Calu3 (cell line): ENCODE measurements at places on chromosomes 5 and 9.
A peak's percentile ranks its signal among the peaks of the same experiment; 100 is the strongest.

DNA sequence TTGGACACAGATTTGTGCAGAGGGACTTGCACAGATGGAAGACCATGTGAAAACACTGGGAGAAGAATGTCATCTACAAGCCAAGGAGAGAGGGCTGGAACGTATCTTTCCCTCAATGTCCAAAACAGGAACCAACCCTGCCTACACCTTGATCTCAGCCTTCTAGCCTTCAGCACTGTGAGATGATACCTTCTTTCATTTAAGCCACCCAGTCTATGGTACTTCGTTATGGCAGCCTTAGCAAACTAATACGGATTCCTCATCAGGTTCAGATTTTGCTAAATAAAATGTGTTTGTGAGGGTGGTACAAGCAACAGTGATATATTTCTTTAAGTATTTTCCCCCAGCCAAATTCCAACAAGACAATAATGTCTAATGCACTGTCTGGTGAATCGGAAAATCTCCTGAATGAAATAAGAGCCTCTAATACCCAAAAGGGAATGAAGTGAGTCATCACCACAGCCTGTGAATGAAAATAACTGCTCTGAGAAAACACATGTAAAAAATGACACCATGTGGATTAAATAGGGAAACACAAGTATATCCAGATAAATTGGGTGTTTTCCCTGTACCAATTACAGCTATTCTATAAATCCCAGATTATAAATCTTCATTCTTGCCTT is 182.8 kb upstream of the TARS1 start:
- no peak overlapping the region for H3K4me3 ChIP-seq
- no peaks in the 10 kb centered on the region for H3K27me3 ChIP-seq
- no peak overlapping the region for H3K27ac ChIP-seq
- DNase-seq = no peak

- H3K36me3 ChIP-seq = peaks cover 23% of the 10 kb centered on the region
- peak overlapping the region; percentile 97 for H3K4me3 ChIP-seq
- no peaks in the 10 kb centered on the region for H3K27me3 ChIP-seq
- no peak for DNase-seq
- peaks cover 55% of the 10 kb centered on the region for H3K4me1 ChIP-seq
- H3K27ac ChIP-seq = peak overlapping the region; percentile 87
Observed at GRCh38 chr5:59767211-59767605, 126.3 kb downstream of the PDE4D start.

DNA sequence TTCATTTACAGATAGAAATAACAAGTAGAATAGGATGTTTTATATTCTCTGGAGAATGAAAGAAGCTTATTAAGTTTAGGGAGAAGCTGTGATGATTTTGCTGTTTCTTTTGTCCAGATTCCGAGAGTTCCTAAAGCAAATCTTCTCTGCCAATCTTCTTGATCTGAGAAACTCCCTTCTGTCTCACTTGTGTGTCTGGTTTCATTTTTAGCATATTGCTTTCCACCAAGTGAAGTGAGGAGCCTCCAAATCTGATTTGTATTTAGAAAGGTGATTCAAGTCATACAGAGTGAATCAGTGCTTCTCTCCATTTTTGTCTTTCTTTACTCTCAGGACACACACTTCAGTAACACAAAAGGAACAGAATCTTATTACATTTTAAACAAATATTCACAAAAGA is 48.4 kb downstream of the STX17 start:
- H3K4me1 ChIP-seq = no peaks in the 10 kb centered on the region
- H3K4me3 ChIP-seq = no peak overlapping the region
- no peaks in the 10 kb centered on the region for H3K36me3 ChIP-seq
- no peak for DNase-seq

- no peaks in the 10 kb centered on the region for H3K4me1 ChIP-seq
- no peaks in the 10 kb centered on the region for H3K27me3 ChIP-seq
- H3K4me3 ChIP-seq = no peak overlapping the region
Observed at GRCh38 chr9:28155067-28155466, 581.8 kb upstream of the C9orf72 start.

GRCh38 chr5:73859696-73860095 is 233.7 kb downstream of the ARHGEF28 start:
- no peak for DNase-seq
- H3K4me1 ChIP-seq = peaks cover 8% of the 10 kb centered on the region
- no peak overlapping the region for H3K4me3 ChIP-seq

DNA sequence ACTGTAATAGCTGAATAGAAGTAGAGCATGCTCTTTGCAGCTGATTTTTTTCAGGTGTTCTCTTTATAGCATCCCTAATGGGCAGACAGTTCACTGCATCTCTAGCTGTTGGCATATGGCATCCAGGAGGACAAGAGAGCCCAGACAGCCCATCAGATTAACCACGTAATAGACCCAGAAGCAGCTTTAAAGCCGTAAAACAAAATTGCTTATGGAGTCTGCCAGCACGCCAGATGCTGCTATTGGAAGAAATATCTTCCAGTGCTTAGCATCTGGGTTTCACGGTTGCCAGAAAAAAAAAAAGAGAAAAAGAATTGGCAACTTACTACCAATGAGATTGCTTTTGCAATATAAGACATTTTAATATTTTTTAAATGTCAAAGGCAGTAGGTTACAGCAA is 869.4 kb upstream of the NUDT12 start:
- H3K4me1 ChIP-seq = no peaks in the 10 kb centered on the region
- no peak overlapping the region for H3K4me3 ChIP-seq
- no peak for DNase-seq

DNA sequence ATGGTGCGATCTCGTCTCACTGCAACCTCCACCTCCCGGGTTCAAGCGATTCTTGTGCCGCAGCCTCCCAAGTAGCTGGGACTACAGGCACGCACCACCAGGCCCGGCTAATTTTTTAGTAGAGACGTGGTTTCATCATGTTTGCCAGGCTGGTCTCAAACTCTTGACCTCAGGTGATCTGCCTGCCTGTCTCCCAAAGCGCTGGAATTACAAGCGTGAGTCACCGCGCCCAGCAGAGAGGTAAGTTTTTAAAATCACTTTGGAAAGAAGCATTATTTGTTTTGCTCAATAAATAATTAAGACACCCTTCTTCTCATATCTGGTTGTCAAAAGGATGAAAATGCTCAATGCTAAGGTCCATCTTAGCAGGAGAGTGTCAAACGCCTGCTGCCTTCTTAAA is 48.5 kb upstream of the STXBP1 start:
- H3K27ac ChIP-seq = no peak overlapping the region
- H3K4me3 ChIP-seq = peak overlapping the region; percentile 50
- H3K4me1 ChIP-seq = peaks cover 42% of the 10 kb centered on the region
- no peak for DNase-seq

DNA sequence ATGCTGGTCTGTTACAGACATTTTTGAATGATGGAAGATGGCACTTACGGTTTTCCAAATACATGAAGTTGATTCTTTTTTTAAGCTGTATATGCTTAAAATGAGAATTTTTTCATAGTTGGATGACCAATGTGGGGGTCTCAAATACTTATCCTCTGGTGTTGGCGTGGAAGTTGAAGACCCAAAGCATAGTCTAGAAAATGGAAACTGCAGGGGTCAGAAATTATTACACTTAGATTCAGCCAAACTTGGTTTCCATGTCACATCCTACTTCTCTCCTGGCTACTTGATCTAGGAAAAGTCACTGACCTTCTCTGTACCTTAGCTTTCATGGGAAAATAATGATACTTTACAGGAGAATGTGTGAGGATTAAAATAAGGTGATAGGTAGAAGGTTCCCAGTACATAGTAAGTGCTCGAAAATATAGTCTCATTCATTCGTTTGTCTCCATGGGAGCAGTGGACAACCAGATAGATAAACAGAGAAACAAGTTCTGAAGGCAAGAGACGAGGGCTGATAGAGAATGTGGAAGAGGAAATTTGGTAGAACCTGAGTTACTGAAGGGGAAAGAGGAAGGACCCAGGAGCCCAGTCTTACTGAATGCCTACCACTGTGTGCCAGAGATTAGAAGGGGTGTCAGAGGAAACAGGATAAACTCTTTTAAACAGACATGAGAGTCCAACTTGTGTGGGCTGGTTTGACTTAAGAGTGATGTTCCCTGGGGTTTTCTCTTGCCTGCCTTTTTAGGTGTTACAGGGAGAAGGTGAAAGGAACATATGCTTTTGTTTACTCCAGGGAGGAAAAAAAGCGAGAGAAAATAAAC is 560.3 kb upstream of the KLF4 start:
- no peak for DNase-seq
- H3K36me3 ChIP-seq = peaks cover 4% of the 10 kb centered on the region
- peak overlapping the region; percentile 21 for H3K27ac ChIP-seq
- no peaks in the 10 kb centered on the region for H3K27me3 ChIP-seq

DNA sequence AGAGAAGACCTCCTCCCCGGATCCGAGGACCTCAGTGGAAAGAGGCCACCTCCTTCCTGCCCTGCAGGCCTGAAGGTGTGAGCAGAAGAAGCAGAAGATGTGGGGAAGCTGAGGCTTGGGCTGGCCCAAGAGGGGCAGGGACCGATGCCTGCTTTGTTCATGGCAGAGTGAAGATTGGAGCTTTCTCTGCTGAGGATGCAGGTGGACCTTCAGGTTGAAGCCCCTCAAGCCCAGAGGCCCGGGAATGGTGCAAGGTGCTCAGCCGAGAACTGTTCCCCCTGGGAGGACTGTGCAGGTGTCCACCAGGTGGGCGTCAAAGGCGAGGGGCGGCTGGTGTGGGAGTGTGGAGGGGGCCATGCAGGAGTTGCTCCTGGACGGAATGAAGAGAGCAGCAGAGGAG is 277.9 kb upstream of the IRX2 start:
- no peak for DNase-seq
- no peaks in the 10 kb centered on the region for H3K4me1 ChIP-seq
- H3K27me3 ChIP-seq = no peaks in the 10 kb centered on the region
- no peak overlapping the region for H3K27ac ChIP-seq

DNA sequence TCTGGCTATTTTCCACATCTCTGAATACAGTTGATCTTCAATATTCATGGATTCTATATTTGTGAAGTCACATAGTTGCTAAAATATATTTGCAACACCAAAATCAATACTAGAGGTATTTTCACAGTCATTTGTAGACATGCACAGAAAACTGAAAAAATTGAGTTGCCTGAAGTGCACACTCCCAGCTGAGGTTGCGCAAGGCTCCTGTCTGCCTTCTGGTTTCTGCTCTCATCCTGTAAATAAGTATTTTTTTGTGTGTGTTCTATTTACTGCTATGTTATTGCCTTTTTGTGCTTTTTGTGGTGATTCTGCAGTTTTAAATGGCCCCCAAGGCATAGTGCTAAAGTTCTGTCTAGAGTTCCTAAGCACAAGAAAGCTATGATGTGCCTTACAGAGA is 371.1 kb upstream of the GRAMD2B start:
- DNase-seq = no peak
- no peaks in the 10 kb centered on the region for H3K27me3 ChIP-seq
- H3K4me3 ChIP-seq = no peak overlapping the region
- H3K4me1 ChIP-seq = peaks cover 9% of the 10 kb centered on the region

DNA sequence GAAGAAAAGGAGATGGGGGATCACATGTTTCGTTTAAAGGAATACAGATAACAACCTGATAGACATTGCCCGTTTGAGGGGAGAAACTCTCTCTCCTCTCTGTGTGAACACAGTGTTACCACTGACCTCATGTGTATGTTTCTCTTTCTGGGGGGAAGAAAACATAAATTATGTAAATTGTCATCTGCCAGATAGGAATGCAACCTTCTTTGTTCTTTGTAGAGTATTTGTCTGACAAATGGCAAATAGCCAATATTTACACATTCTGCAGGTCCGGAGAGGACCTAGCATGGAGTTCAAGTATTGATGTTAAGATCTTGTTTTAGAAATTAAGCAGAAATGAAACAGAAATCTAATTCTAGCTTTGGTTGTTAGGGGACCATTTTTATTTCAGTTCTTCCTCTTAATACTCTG is 276.3 kb downstream of the SAXO1 start:
- no peak overlapping the region for H3K27ac ChIP-seq
- no peaks in the 10 kb centered on the region for H3K36me3 ChIP-seq
- no peak overlapping the region for H3K4me3 ChIP-seq
